ENCODE measurements at places on chromosomes 12 and 14.

- DNase-seq, result no peak
Observed at GRCh38 chr14:26056036-26056616, 541.7 kb downstream of the NOVA1 start.

- peak; percentile 56 for DNase-seq
Observed at GRCh38 chr14:105974902-105975301, 448.5 kb downstream of the TMEM121 start.

GRCh38 chr14:23633160-23633701 lies 2.9 kb upstream of the DHRS2 start:
- DNase-seq, result no peak

GRCh38 chr12:57272337-57273151 lies 21.6 kb upstream of the STAC3 start:
- DNase-seq, result no peak

- peak; percentile 48 for DNase-seq
Observed at GRCh38 chr12:14950421-14950820, 11.0 kb downstream of the ARHGDIB start.

DNA sequence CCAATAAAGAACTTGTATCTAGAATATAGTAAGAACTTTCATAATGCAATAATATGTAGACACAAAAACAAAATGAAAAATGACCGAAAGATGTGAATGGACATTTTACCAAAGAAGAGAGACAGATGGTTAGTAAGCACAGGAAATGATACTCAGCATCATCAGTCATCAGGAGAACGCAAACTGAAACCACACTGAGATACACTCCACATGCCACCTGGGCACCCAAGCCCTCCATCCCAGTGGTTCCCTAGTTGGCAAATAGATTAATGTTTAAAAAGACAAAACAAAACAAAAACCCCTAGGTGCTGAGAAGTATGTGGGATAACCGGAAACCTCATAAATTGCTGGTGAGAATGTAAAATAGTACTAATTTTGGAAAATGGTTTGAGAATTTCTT lies 26.8 kb upstream of the VPS33A start:
- no peak for DNase-seq

GRCh38 chr14:105073720-105074600 lies 8.7 kb upstream of the GPR132 start:
- no peak for DNase-seq

DNA sequence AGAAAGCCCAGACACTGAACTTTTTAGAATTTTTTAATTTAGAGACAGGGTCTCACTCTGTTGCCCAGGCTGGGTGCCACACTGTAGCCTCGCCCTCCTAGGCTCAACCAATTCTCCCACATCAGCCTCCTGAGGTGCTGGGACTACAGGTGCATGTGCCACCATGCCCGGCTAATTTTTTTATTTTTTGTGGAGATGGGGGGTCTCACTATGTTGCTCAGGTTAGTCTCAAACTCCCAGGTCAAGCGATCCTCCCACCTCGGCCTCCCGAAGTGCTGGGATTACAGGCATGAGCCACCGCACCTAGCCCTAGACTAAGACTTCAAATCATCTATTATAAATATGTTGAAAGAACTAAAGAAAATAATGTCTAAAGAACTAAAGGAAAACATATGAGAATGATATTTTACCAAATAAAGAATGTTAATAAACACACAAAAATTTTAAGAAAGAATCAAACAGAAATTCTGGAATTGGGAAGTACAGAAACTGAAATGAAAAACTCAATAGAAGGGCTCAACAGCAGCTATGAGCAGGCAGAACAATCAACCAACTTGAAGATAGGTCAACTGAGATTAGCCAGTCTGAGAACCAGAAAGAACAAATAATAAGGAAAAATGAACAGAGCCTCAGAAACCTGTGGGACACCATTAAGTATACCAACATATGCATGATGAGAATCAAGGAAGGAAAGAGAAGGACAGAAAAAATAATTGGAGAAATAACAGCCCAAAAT lies 26.2 kb upstream of the AP4S1 start:
- no peak for DNase-seq

DNA sequence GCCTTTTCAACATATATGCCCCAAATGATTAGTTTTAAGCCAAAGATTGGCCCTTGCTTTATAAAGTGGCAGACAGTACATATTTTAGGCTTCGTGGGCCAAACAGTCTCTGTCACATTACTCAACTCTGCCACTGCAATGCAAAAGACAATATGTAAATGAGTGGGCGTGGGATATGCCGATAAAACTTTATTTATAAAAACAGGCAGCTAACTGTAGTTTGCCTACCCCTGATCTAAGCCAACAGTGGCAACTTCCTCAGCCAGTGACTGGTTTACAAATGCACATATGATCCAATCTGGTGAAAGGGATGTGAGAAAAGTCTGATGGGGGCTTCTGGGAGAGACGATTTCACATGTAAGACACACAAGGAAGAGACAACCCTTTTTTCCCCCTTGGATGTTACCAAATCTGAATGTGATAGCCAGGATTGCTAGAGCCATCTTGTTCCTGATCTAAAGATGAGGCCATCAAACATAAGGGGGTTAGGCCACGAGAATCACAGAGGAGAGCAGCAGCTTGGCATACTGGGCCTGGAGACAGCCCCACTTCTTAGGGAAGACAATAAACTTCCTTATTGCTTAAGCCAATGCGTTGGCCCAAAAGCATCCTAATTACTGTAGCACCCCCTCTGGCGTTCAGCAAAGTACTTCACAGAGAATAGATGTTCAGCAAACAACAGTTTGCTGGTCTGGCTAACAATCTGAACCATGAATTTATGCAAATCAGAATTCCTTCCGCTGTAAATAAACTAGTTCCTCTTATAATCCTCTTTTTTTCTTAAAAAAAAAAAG lies 75.2 kb upstream of the TMCC3 start:
- DNase-seq, result no peak

GRCh38 chr12:19273482-19274330 lies 144.2 kb downstream of the PLEKHA5 start:
- DNase-seq, result no peak

DNA sequence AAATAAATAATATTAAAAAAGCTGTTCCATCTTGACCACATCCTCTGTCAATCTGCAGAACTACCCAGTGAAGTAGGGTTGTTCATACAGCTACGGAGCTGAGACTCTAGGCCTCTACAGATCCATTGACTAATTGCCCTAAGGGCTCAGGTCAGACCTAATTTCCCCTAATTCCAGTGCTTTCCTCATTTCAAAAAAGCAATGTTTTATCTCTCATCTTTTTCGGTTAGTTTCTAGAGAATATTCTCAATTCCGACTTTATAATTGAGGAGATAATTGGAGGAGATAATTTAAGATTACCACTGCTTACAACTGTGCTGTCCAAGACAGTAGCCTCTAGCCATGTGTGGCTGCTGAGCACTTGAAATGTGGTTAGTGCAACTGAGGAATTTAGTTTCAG lies 167.1 kb downstream of the KIF21A start:
- DNase-seq, result no peak

GRCh38 chr14:46788994-46789393 lies 137.4 kb upstream of the RPL10L start:
- DNase-seq, result no peak

GRCh38 chr12:84696281-84696680 lies 216.3 kb downstream of the SLC6A15 start:
- no peak for DNase-seq

GRCh38 chr12:77189458-77189857 lies 124.1 kb upstream of the E2F7 start:
- no peak for DNase-seq

- DNase-seq, result no peak
Observed at GRCh38 chr12:103715494-103715893, 125.5 kb downstream of the NT5DC3 start.

GRCh38 chr14:69263364-69263763 lies 3.4 kb downstream of the GALNT16 start:
- DNase-seq, result no peak

DNA sequence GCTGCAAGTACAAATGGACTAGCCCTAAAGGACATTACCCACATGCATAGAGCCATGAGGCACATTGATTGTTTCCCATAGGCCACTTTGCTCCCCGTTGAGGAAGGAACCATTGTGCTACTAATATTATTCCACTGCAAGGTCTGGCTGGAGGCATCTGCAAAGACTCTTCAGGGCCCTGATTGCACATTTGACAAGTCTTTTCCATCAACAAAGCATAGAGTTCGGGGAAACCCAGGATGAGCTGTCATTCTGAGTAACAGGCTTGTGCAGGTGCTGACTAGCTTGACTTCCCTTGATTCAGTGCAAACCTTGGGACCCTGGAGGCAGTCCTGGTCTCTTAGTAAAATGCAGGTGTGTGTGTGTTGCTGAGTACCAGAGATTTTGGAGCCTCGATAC lies 73.8 kb downstream of the SUSD6 start:
- DNase-seq, result no peak

- no peak for DNase-seq
Observed at GRCh38 chr12:114012744-114013431, 46.8 kb upstream of the RBM19 start.

GRCh38 chr12:153080-153746 lies 60.7 kb downstream of the SLC6A12 start:
- DNase-seq, result peak; percentile 6

DNA sequence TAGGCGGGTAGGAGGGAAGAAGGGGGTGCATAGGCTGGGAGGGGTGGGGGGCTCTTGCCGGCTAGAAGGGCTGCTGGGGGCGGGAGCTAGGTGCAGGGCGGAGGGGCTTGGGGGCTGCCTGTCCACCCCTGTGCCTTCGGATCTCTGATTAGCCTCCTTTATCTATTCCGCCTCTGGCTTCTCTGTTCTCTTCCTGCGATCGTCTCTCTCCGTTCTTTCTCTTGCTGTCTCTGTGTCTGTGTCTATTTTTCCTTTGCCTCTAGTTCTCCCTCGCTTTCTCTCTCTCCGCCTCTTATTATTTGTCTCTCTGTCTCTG lies 166.7 kb upstream of the LHX5 start:
- no peak for DNase-seq

DNA sequence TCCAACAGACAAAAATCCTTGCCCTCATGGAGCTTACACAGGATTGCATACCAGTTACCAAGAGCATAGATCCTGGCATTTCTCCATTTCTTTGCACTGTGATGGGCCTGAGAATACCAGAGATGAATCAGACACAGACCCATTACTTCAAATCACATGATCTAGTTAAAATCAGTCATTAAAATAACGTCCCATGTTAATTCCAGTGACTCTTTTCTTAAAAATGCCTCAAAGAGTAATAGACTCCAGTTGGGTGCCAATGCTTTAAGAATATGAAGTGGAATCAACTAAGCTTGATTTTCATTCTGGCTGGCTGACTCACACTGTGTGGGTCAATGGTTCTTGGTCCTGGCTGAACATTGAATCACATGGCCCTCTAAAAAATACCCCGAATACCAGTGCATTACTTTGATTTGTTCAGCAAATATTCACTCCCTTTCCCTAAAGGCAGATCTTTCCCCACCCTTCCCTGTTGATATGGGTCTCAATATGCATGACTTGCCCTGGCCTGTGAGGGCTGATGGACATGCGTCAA lies 11.0 kb downstream of the ASB2 start:
- DNase-seq, result no peak

- no peak for DNase-seq
Observed at GRCh38 chr12:89306827-89307473, 45.4 kb downstream of the DUSP6 start.

DNA sequence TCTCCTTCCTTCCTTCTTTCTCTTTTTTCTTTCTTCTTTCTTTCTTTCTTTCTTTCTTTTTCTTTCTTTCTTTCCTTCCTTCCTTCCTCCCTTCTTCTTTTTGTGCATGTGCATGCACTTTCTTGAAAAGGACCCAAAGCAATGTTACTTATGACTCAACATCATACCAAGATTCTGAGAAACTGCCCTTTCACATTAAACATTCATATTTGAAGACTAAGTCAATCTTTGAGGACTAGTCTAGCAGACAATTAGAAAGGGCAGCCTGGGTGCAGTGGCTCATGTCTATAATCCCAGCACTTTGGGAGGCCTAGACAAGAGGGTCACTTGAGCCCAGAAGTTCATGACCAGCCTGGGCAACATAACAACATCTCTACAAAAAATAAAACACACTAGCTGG lies 212.8 kb upstream of the KITLG start:
- DNase-seq, result no peak

GRCh38 chr12:67784831-67785230 lies 136.3 kb downstream of the DYRK2 start:
- DNase-seq, result no peak

DNA sequence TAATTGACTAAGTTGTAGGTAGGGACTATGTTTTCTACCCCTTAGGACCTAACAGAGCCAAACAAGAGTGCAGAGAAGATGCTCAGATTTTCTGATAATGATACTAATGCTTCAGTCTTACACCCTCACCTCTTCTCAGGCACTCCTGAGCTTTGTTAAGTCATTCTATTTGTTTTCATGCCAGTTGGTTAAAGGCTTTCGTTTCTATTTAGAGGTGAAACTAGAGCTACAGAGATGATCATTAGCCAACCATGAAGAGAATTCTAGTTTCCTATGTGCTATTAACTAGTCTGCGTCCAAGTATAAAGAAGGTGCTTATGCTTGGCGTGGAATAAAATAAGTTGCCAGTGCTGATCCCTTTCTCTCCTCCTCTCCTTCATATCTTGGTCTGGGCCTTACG lies 34.6 kb upstream of the PYGL start:
- DNase-seq, result no peak

- no peak for DNase-seq
Observed at GRCh38 chr12:60191676-60192359, 596.0 kb downstream of the SLC16A7 start.

- no peak for DNase-seq
Observed at GRCh38 chr12:72388322-72388721, 116.2 kb downstream of the TRHDE start.

- peak; percentile 66 for DNase-seq
Observed at GRCh38 chr12:4271717-4272423, 1.7 kb upstream of the CCND2 start.

DNA sequence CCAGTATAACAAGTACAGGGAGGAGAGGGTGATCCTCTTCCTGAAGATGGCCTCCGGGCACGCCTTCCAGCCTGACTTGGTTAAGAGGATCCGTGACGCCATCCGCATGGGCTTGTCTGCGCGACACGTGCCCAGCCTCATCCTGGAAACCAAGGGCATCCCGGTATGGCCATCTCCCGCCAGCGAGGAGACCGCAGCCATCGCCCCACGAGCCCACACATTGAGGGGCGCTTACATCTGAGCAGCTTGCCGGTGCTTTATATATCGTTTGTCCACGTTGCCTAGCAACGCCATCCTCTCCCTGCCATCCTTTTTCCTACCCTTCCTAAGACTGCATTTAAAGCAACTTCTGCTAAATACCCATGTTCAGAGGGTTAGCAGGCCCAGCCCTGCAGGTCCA lies 71.5 kb downstream of the AACS start:
- DNase-seq, result no peak

- DNase-seq, result no peak
Observed at GRCh38 chr14:62117010-62117750, 355.0 kb downstream of the SNAPC1 start.

- DNase-seq, result no peak
Observed at GRCh38 chr12:50452795-50453194, 52.0 kb upstream of the DIP2B start.

- DNase-seq, result no peak
Observed at GRCh38 chr14:31194095-31194494, 13.5 kb downstream of the HECTD1 start.

GRCh38 chr14:105417690-105418121 lies 1.9 kb upstream of the MTA1 start:
- no peak for DNase-seq
